ENCODE measurements at places on chromosomes 13 and 19.
A peak's percentile ranks its signal among the peaks of the same experiment; 100 is the strongest.

DNA sequence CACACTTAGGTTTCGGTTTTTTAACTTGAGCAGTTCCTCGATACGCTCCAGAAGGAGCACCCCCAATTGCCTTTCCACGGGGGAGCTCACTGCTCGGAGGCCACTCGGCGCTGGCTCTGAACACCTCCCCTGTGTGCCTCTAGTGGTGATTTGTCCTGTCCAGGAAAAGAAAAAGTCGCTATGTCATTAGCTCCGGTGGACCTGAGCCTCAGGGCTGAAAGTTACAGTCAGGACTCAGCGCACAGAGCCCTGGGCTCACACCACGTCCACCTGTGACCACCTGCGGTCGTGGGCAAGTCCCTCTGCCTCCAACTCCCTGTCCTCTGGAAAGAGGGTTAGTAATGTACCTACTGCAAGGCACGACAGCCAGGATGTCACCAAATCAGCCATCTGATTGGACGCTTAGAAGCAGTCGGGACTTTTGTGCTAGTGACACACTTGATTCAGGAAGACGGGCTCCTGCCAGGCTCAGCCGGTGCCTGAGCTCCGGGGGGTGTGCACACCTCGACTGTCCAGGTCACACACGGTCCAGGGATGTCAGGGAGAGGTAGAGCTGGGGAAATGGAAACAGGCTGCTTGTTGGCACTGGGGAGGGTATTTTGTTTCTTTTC lies 3.9 kb upstream of the TMPRSS9 start:
- no peak for DNase-seq

DNA sequence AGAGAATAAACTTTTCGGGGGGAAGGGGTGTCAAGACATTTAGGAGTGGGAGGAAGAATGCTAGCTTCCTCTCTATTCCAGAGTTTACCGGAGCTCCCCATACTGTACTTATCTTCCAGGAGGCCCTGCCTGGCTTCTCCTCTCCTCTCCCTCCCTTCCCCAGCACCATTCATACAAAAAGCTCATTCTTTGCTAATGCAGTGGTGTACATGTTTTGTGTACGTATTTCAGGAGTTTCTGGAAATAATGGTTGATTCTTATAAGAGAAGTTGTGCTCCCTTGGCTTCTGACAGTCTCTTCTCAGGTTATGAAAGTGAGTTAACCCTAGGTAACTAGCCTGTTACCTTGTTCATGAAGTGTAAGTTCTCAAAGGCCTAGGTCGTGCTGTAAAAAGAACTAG lies 7.1 kb downstream of the SAMD4B start:
- DNase-seq = no peak

DNA sequence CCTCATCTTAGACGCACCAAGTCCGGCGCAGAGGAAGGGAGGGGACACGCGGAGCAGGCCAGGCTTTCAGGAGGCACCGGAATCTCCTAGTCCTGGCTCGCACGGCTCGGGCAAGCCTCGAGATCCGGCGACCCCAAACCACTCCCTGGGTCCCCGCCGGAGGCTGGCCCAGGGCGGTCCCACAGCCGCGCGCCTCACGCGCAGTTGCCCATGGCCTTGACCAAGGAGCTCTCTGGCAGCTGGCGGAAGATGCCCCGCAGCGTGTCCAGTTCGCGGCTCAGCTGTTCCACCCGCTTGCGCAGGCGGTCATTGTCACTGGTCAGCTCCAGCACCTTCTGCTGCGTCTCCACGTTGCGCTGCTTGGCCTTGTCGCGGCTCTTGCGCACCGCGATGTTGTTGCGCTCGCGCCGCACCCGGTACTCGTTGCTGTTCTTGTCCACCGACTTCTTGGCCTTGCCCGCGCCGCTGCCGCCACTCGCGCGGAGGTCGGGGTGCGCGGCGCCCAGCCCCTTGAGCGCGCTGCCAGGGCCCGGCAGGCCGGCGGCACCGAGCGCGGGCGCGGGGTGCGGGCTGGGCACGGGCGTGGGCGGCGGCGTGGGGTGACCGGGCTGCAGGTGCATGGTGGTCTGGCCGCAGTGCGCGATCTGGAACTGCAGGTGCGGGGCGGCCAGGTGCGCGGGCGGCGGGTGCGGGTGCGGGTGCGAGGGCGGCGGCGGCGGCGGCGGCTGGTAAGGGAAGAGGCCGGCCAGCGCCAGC lies 1.0 kb downstream of the CEBPA start:
- DNase-seq = no peak

DNA sequence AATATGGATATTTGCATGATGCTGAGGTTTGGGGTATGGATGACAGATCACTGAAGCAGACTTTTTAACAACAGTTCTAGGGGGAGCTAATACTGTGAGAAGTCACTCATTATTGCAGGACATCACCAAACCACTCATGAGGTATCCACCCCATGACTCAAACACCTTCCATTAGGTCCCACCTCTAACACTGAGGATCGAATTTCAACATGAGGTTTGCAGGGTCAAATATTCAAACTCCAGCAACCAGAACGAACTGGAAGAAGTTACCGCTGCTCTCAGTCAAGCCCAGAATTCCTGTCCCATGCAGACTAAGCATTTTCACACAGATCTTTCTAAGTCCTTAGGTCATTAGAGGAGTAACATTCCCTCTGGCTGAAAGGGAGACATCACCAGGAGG lies 758.9 kb downstream of the UQCRFS1 start:
- DNase-seq = no peak

DNA sequence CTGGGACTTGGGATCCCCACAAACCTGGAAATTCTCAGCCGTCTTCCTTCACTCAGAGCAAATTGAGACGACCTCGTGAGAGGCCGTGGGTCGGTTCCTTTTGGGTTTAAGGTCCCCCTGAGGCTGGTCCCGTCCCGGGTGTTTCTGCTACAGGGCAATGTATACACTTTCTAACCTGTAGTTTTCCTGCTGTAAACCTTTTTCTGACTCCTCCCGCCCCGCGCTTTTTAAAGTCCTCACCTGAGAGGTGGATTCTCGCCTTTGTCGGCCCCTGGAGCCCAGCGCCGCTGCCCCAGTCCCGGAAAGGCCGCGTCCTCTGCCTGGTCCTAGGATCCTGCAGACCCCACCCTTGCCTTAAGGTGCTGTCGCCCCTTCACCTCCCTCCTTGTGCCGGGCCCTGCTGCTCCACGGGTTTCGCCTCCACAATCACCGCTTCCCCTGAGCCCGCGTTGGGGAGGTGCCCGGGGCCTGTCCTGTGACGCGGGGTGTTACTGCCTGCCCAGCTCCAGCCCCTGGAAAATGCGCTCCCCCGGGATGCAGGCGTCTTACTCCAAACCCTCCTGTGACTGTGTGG lies 391 bp downstream of the ZNF761 start:
- no peak for DNase-seq

- no peak for DNase-seq
Observed at GRCh38 chr19:40799558-40800338, 757 bp downstream of the EGLN2 start.

- no peak for DNase-seq
Observed at GRCh38 chr19:5957170-5957569, 20.8 kb downstream of the RANBP3 start.

GRCh38 chr19:21398851-21399250 lies 1.9 kb downstream of the ZNF493 start:
- DNase-seq = no peak

GRCh38 chr19:459724-460511 lies 915 bp downstream of the SHC2 start:
- no peak for DNase-seq

- DNase-seq = no peak
Observed at GRCh38 chr13:96100457-96101220, 10.7 kb downstream of the HS6ST3 start.

- DNase-seq = no peak
Observed at GRCh38 chr19:32498648-32499200, 82.3 kb upstream of the PDCD5 start.

- DNase-seq = no peak
Observed at GRCh38 chr13:29582171-29582570, 13.3 kb downstream of the SLC7A1 start.

- no peak for DNase-seq
Observed at GRCh38 chr19:46639358-46640182, 3.6 kb upstream of the GNG8 start.

DNA sequence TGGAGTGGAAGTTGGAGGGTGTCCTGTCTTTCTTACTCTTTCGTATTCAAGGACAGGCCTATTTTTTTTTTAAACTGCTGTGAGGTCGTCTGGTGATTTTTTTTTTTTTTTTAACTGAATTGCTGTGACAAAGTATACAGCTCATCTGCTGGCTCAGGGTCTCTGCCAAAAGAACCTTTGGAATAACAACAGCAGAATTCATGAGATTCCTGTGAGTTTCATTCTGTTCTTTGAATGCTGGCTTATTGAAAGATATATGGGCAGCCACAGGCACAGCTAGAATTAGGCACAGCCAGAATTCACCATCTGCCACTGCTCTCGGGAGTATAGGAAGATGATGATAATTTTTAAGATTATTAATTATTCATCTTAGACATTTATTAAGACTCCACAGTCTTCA lies 21.4 kb upstream of the FRY start:
- DNase-seq = no peak

DNA sequence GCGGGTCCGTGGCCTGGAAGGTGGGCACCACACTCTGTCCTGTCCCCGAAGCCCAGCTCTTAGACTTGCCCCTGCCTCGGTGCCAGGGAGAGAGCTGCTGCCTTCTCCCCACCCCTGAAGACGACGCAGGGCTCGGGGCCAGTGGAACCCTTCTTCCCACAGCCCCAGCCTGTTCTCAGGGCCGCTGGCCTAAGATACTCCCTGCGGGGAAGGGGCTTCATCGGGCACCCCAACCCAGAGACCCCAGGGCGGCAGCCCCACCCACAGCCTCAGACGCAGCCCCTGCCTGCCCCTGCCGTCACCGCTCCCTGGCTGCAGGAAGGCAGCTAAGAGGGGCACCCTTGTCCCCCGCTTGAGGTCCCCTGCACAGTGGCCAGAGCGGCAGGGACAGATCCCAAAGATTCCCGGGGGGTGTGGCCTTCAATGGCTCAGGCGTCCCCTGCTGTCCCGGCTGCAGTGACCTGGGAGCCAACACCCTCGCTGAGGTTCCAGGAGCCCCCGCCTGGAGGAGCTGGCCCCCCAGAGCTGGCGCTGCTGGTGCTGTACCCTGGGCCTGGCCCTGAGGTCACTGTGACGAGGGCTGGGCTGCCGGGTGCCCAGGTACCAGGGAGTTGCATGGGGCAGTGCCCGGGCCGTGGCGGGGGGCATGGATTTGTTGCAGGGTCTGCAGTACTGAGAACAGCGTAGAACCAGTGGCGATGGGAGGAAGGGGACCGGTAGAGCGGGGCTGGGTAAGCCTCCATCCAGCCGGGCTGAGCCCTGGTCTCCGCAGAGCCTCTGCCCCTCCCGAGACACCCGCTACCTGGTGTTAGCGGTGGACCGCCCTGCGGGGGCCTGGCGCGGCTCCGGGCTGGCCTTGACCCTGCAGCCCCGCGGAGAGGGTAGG lies 1.0 kb downstream of the AMH start:
- DNase-seq = no peak

DNA sequence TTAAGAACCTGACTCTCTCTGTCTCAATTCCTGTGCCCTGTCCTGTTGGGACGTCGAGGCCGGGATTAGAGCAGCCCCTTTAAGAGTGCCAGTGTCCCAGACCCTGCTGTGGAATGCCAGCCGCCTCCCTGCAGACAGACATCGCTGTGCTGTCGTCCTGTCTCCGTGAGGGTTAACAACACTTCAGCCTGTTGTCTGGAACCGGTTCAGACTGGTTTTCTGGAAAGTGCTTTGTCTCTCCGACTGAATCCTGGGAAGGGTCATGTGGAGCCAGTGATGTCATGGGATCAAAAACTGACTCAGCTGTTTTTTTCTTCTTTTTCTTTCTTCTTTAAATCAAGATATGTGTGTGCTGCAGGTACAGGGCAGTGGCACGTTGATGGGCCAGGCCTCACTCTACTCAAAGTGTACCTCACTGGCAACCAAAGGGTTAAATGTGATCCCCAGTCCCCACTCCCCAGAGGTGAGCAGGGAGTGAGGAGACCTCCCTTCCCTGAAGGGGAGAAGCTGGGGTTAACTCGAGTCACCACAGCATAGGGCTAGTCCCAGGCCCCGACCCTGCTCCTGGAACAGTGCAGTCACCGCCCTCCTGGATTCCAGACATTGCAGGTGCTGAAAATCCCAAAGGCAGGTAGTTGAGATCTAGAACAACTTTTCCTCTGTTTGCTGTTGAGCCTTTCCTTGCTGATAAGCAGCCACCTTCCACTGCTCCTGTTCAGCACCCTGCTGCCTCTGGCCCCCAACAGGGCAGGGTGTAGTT lies 50.8 kb downstream of the TSSK6 start:
- no peak for DNase-seq

DNA sequence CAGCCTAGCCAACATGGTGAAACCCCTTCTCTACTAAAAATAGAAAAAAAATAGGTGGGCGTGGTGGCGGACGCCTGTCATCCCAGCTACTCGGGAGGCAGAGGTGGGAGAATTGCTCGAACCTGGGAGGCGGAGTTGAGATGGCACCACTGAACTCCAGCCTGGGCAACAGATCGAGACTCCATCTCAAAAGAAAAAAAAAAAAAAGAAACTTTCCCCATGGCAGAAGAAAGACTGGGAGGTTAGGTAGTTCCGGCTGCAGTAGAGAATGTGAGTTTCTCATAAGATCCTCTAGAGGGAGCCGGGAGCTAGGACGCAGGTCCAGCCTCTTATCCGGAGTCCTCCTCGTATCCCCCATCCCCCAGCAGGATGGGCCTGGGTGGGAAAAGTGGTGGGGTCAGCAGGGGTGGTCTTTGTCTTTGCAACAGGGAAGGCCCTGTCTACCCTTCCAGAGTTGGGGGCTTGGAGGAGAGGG lies 13.2 kb upstream of the CREB3L3 start:
- peak; percentile 79 for DNase-seq

- no peak for DNase-seq
Observed at GRCh38 chr13:79519255-79519654, 38.3 kb downstream of the NDFIP2 start.

- no peak for DNase-seq
Observed at GRCh38 chr13:81025091-81025490, 684.2 kb upstream of the SPRY2 start.

DNA sequence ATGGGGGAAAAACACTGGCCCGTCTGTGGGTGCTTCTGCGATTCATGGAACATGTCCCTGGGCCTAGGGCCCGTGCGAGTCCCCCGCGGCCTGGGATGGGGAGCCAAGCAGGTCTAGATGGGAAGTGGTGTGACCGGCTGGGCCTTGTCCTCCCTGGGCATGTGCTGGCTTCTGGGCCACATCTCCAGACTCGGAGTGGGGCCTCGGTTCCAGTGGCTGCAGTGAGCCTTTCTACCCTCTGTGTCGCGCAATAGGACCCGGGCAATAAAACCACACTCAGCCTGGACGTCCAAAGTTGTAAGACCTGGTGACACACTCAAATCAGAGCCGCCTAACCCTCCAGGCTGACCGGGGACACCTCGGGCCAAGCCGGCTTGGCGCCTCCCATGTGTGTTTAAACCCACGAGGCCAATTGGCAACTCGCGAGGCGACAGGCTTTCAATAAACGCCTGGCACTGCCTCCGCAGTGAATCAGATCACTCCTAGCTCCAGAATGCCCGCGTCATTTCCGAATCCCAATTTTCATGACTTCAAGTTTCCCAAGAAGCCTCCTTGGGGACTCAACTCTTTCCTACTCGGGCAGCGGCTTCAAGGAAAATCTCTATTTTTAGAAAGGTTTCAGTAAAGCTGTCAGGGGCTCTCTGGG lies 57.3 kb downstream of the KLF2 start:
- DNase-seq = no peak

- no peak for DNase-seq
Observed at GRCh38 chr19:1864480-1865171, 1.2 kb upstream of the KLF16 start.

Measured in SW 1271 (cell line).